ENCODE measurements at places on chromosomes 5 and 9. TPM values are rescaled to one million over a fixed set of nuclear protein-coding genes. Genes with fewer than 3 reads are reported as not detected.

DNA sequence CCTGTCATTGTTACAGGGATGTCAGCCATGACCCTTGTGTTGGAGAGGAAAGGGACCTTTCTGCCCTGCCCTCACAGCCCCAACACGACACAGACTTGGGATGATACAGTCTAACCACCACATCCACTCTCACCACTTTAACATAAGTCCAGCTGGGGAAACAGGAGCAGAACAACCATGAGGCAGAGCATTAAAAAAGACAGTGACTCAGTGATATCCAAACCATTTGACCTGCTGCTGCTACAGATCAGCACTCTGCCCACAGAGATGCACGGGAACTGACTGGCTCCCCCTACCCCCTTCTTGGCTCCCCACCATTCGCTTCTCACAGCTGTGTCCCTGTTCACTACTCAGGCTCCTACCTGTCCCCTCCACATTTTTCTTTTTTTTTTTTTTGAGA is 458.6 kb downstream of the ZNF608 start:
- no peak for DNase-seq

DNA sequence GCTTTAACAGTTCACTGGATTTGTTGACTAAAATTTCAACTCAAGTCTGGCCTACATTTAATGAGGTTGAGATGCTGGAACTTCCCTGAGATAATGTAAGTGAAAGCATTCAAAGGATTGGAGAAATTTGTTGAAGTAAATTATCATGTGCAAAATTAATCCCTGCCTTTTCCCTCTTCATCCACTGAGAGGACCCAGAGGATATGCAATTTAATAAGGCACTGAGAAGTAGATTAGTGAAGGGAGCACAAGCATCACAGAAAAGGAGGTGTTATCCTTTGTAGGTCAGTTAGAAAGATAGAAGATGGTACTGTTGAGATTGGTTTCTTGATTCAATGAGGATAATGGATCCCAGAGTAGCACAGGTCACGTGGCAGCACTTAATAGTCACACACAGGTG is 42.6 kb upstream of the ANKRD31 start:
- no peak for DNase-seq

DNA sequence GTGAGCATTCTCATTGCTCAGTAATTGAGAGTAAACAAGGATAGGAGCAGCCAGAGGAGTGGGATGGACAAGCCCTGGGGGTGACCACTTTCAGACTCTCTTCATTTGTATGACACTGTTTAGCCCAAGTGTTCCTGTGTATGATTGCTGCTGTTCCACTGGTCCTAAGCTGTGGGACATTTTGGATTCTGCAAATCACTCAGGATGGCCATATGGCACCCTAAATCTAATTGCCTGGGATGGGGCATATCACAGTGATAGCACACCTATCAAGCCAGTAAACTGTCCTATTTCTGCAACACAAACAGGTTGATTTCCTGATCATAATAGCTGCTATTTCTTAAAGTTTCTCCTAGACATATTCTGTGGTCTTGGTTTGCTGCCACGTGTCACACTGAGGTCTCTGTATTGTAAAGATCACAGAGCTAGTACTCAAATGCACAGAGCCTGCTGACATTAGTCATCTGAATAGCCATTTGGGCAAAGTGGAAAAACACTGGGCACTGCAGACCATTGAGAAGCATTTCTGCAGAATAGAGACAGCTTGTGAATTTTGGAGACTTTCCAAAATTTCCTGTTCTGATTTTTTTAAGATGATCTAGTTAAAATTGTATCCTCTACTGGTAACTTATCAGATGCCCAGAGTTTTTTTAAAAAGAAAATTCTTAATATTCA is 320.2 kb downstream of the RFX3 start:
- no peak for DNase-seq

- DNase-seq = no peak
Observed at GRCh38 chr9:89410641-89411350, 87.1 kb downstream of the SEMA4D start.

DNA sequence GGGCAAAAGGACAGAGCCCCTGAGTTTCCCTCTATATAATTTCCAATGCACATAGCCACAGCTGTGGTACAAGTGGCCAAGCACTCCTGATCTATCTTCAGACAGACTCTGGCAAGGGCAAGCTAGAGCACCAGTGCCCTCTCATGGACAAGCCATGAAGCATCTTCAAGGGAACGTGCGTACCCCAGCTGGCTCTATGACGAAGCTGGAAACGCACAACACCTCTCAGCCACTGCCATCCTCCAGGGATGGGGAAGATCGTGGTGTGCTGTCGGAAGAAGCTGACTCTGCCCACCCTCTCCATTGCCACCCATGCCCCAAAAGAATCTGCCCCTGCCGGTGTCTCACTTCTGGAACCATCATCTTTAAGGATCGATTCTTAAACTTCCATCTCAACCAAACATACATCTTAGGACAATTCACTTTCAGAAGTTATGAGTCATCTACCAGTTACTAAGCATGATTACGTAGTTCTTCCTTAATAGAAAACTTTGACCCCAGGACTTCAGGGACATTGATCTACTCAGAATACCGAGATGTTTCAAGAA is 482.9 kb downstream of the AGTPBP1 start:
- peak; percentile 51 for DNase-seq

- DNase-seq = no peak
Observed at GRCh38 chr5:43075319-43076293, 35.5 kb upstream of the ANXA2R start.

DNA sequence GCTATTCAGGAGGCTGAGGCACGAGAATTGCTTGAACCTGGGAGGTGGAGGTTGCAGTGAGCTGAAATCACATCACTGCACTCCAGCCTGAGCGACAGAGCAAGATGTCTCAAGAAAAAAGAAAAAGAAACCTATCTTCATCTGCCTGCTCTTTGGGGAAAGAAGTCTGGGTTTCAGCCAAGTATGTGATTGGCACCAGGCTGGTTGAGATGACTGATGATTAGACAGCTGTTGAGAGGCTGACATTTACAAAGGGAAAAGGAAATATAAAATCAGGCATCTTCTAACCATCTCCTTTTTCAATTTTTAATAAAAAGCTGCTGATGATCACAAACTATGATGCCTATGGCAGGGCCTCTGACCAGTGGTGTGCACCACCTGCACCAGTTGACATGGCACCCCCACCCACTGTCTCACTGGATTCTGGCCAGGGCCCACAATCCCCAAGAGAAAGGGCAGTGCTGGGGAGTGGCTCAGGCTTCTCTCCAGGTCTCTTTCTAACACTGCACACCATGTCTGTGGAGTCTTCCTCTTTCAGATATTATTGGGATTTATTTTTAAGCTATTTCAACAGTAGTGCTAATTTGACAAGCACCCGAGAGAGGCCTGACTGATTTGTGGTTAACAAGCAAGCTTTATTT is 17.2 kb upstream of the C5orf15 start:
- no peak for DNase-seq

- no peak for DNase-seq
Observed at GRCh38 chr9:37965116-37965515, 61.2 kb upstream of the SLC25A51 start.

DNA sequence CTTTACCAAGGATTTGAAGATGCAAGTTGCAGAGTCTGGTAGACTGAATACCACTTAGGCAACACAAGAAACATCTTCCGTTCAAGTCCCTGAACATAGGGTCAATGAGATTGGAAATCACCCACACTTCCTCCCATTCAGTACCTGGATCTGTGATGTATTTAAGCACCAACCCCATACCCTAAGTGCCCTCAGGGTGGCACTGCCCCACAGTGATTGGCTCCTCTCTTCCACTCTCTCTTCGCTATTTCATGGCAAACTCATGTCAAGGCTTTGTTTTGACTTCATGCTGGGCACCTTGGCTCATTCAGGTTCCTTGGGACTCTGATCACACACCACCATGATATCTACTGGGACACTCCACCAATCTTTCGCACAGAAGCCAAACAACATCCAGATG is 53.7 kb downstream of the GGTA1 start:
- DNase-seq = no peak

GRCh38 chr5:122192497-122193496 is 63.5 kb downstream of the ZNF474 start:
- no peak for DNase-seq

- no peak for DNase-seq
Observed at GRCh38 chr9:120899490-120900068, 22.6 kb upstream of the PHF19 start.

DNA sequence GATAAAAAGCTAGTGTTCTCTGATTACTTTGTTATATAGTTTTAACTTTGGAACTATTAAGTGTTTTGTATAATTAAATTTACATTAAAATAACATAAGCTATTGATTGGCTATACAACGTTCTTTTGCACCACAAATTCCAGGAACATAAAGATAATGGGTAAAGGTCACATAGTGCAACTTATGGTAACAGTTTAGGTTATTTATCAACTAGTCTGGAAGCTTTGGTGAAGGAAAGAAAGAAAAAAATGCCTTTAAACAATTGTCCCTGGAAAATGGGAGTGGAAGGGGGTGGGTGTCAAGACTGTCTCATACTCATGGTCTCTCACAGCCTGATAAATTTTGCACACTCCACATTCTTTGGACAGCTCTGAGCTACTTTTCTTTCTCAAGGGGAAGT is 17.1 kb upstream of the SPARC start:
- DNase-seq = no peak

- DNase-seq = no peak
Observed at GRCh38 chr9:89444274-89444673, 53.6 kb downstream of the SEMA4D start.

- no peak for DNase-seq
Observed at GRCh38 chr9:33698267-33698666, 97.1 kb upstream of the PRSS3 start.

DNA sequence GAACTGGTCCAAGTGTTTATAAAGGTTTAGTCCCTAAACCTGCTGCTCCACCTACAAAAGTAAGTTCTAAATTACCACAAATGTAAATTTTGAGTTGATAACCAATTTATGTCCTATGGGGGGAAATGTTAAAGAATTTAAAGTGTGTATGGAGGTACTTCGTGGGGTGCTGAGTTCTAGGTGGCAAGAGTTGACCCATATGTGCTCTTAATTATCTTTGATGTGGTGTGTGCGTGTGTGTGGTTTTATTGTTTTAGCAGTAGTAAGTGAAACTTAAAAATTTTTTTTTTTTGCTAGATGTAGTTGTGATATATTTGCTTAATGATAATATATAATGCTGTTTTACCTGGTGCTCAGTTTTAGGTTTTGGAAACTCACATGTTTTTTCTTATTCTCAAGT is 72.6 kb downstream of the GPBP1 start:
- no peak for DNase-seq

DNA sequence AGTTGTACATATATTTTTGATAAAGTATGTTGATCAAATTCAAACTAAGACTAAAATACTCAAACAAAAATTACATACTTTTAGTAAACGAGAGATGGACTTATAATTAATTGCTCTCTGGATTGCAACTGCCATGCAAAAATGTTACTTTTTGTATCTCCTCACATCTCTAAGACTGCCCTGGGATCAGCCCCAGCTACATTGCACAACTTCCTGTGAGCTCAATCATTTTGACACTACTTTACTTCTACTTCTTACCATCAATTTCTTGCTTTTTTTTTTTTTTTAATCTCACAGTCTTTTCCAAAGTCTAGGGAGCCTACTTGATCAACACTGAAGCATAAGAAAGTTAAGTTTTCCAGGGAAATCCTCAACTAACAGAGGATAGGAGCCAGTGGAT is 506.0 kb upstream of the CDH10 start:
- DNase-seq = no peak

- DNase-seq = no peak
Observed at GRCh38 chr5:136890431-136891148, 525.2 kb upstream of the TRPC7 start.

DNA sequence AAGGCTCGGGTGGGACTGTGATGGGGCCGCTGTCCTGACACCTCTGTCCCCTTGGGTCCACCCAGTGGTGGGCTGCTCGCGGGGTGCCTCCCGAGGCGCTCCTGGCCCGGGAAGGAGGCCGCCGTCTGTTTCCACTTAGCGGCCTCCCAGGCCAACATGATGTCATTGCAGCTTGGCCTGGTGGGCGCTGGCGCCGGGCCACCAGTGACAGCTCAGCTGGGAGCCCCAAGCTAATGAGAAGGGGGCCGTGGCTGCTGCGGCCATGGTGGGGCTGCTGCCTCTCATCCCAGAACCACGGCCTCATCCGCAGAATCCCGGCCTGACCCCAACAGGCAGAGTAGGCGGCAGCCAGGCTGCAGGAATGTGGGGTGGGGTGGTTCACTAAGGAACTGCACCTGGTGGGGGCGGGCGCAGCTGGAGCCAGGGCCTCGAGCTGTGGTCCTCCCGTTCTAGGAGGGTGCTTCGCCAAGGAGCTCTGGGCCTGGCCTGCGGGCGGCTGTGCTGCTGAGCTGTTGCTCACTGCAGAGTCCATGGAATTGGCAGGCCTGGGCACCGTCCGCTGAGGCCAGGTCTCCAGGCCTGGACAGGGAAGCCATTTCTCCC is 123.5 kb upstream of the COL5A1 start:
- DNase-seq = no peak

GRCh38 chr9:135418161-135418560 is 61.4 kb upstream of the PPP1R26 start:
- DNase-seq = no peak

The TAF11L7 gene
- total RNA-seq = not detected

The NTRK2 gene
- total RNA-seq = 0.23 TPM

The GAS1 gene
- 1.6 TPM for total RNA-seq

The EGFLAM gene
- 0.50 TPM for total RNA-seq

The ADAMTSL1 gene
- 0.79 TPM for total RNA-seq

The FBP1 gene
- 180 TPM for total RNA-seq

The EGFL7 gene
- 26.7 TPM for total RNA-seq

The TOR1A gene
- 22.0 TPM for total RNA-seq

The C1QTNF3 gene
- 2.6 TPM for total RNA-seq
